Activated CD4-positive, CD25-positive, alpha-beta regulatory T cell (primary cell): ENCODE measurements at places on chromosomes 6 and 20.
A peak's percentile ranks its signal among the peaks of the same experiment; 100 is the strongest.

DNA sequence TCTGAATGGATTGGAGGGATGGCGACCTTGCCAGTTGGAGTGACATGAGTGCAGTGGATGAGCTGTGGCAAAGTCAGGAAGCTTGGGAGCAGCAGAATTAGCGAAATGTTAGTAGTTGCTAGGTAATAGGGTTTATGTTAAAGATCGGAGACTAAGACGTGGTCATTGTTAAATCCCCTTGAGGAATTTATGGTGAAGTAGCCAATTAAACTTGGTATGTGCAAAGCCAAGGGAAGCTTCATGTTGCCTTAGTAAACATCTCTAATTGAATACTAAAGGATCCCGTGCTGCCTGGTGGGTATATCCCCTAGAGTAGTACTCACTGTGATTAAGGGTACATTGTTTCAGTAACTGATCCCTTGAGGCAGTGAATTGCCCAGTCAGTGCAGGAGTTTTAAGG, 106.0 kb downstream of the PRIM2 start:
- no peak for DNase-seq

DNA sequence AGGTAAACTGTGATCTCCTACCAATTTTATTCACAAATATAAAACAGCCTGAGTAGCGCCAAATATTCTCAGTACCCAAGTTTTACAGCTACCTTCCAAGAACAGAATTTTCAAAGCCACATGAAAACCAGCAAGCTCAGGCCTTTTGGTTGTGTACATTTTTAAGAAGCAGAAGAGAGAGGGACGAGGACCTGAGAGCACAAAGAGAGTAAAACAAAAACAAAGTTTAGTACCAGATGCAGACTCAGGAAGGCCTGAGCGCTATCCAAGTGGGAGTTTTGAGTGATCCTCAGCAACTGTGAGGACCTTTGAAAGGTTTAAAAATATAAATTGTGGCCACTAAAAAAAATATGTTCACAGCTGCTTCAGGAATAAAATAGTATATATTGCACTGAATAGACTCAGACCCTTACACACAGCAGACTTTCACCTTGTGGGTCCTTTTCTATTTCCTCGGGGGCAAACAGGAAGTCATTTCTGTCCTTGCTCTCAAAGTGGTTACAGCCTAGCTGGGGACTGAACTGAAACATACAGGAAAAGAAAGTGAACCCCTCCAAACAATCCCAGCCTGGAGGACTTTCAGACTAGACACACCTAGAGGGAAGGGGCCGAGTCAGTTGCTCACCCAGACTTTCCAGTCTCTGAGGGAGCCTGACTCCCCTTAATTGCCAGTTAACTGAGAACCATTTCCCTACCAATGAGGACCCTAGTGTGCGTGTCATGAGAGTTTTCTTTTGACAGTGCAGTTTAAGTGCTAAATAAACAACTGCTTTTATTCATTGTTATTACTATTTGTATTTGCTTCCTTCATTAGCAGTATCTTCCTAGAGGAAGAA, 48.5 kb upstream of the NT5E start:
- DNase-seq, result no peak

GRCh38 chr20:25065625-25066338, 7.8 kb upstream of the ACSS1 start:
- peak; percentile 11 for DNase-seq

DNA sequence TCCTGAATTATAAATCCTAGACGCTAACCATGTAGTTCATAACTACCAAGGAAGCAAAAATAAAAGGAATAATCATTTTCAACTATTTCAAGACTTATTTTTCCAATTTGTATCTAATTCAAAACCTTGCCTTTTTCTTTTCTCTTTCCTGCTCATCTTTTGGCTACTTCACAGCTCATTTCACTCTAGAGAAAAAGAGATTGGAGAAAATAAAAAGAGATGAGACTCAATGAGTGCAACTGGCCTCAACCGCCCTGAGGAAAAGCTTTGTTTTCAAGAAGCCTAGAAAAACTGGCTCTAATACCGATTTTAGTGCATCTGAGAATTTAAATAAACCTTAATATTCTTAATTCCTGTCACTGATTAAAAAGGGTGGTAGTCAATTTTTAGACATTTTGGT, 36.4 kb downstream of the IPCEF1 start:
- no peak for DNase-seq

GRCh38 chr6:108621117-108621516, 60.4 kb downstream of the FOXO3 start:
- DNase-seq, result no peak

DNA sequence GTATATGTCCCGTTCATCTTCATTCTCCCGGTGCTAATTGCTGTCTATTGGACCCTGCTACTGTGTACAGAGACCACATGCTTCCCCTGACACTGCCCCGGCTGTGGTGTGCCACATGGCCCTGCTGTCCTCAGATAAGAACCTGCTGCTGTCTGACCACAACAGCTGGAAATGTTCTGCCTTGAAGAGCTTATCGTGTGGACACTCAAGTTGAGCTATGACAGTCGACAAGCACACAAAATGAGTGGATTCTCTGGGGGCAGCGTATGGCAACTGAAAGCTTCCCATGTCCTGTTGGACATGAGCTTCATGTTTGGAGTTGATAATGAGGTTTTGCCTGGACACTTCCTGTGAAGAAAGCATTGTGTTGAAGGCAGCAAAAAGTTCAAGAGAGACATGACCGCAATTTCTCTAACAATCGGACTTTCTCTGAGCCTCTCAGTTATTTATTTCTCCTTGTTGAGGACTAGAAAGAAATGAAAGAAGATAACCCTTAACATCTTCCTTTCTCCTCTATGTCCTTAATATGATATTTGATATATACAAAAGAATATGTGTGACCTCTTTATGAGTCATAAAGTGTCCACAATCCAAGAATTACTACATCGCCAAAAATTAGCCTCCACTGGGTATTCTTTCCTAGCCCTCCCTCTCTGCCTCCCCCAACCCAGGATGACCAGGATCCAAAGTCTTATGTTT, 187.1 kb upstream of the TCF21 start:
- no peak for DNase-seq

DNA sequence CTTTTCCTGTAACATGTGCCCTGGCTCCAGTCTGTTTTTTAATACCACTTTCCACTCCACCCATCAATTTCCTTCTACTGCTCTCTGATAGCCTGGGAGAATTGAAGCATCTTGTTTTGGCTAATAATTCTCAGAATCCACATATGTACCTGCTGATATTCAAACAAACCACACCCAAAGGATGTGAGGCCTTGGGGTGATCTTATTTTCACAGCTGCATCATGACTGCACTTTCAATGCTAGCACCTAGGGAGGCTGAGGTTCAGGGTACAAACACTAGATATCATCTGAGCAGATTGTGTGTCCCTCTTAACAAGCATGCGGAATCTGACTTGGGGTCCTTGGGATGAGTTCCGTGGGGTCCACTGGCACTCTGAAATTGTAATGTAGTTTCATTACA, 12.7 kb downstream of the FNDC1 start:
- no peak for DNase-seq

DNA sequence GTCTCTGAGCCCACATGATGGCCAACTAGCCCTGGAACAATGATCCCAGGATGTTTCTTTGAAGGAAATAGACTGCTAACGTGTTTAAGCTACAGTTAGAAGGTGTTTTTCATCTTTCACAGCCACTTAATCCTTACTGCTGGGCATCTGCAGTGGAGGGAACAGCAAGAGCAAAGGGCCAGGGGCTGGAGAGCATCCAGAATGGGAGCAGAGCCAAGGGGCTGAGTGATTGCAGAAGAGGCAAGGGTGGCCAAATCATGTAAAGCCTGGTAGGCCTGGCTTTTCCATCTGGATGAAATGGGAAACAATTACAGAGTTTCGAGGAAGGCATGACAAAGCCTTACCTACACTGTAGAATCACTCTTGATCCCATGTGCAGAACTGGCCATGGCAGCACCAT, 18.7 kb upstream of the LAMP5 start:
- no peak for DNase-seq

GRCh38 chr6:2651536-2651935, 99.2 kb downstream of the MYLK4 start:
- no peak for DNase-seq

DNA sequence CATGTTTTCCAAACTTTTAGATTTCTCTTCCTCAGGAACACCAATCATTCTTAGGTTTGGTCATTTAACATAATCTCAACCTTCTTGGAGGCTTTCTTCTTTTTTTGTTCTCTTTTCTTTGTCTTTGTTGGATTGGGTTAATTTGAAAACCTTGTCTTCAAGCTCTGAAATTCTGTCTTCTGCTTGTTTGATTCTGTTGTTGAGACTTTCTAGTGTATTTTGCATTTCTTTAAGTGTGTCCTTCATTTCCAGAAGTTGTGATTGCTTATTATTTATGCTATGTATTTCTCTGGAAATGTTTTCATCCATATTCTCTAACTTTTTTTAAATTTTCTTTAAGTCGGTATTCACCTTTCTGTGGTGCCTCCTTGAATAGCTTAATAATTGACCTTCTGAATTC, 42.2 kb downstream of the STMND1 start:
- no peak for DNase-seq
